Stimulated activated CD8-positive, alpha-beta memory T cell treated with anti-CD3 and anti-CD28 coated beads, Interleukin-7, amount 100 ng/mL, for 1 hour (primary cell): ENCODE measurements at places on chromosomes 12 and 14.

- no peak for DNase-seq
Measured at GRCh38 chr14:90720336-90720735, 95.9 kb downstream of the TTC7B start.

DNA sequence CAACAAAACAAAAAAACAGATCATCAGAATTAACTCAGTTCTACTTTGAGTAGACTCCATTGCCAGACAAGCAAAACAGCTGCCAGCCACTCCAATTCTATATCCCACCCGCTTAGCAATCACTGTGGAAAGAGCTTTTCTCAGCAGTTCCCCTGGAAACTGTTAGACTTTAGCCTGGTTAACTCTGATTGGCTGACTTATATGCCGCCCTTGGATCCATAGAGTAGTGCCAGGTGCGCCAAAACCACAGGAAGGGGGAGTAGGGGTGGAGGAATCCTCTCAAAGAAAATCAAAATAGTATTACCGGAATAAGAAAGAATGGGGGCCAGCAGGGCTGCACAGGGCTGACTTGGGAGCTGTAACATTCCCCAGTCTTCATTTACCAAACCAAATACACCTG, 5.4 kb upstream of the EML5 start:
- DNase-seq: no peak

DNA sequence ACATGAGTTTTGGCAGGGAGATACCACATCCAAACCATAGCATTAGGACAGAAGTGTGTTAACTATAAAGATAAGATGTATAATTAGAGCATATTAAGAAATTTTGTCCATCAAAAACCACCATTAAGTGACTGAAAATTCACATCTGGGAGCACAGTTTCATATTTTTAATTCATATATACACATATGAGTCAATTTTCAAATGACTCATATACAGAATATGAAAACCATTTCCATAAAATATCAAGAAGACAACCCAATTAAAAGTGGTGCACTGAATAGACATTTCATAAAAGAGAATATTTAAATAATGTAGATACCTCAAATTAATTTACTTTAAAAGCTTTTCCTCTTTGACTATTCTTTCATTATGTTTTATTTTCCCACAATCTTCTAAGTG, 25.3 kb downstream of the MUCL1 start:
- no peak for DNase-seq

- peak; percentile 40 for DNase-seq
Measured at GRCh38 chr14:105974902-105975301, 448.5 kb downstream of the TMEM121 start.

GRCh38 chr14:64220056-64220455, 74.1 kb downstream of the ESR2 start:
- no peak for DNase-seq
